Esophagus squamous epithelium (tissue), 5 donors: ENCODE measurements at places on chromosomes 12 and 14. TPM values are rescaled to one million over a fixed set of nuclear protein-coding genes. Genes with fewer than 3 reads are reported as not detected.

SALL2 gene
- 0.83 TPM for total RNA-seq

MYH6 gene
- total RNA-seq: not detected

- DNase-seq: no peak
- H3K4me1 ChIP-seq: no peaks in the 10 kb centered on the region
- H3K36me3 ChIP-seq: no peaks in the 10 kb centered on the region
These were observed 206.6 kb downstream of the MON2 start for GRCh38 chr12:62673028-62673815.

GRCh38 chr12:41908206-41908605 is 236.5 kb downstream of the GXYLT1 start:
- H3K36me3 ChIP-seq: no peaks in the 10 kb centered on the region
- no peak overlapping the region for H3K27ac ChIP-seq
- H3K27me3 ChIP-seq: no peaks in the 10 kb centered on the region
- no peak for DNase-seq
- H3K4me1 ChIP-seq: no peaks in the 10 kb centered on the region

DNA sequence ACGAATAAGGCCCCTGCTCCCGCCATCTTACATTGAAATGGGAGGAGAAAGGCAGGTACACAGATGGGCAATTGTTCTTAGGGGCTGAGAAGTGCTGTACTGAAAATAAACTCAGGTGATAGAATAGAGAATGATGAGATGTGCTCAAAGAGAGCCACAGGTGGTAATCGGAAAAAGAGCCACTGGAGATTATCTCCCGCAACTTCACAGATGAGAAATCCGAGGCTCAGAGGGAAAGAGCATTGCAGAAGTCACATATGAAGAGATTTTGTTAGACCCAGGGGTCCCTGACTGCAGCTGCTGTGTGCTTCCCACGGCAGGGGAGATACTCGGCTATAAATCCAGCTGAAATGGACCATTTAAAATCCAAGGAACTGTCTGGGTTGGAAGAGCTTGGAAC is 73.7 kb downstream of the PRIMA1 start:
- H3K27me3 ChIP-seq: peaks cover 22% of the 10 kb centered on the region
- DNase-seq: no peak
- H3K27ac ChIP-seq: no peak overlapping the region
- H3K36me3 ChIP-seq: no peaks in the 10 kb centered on the region

DNA sequence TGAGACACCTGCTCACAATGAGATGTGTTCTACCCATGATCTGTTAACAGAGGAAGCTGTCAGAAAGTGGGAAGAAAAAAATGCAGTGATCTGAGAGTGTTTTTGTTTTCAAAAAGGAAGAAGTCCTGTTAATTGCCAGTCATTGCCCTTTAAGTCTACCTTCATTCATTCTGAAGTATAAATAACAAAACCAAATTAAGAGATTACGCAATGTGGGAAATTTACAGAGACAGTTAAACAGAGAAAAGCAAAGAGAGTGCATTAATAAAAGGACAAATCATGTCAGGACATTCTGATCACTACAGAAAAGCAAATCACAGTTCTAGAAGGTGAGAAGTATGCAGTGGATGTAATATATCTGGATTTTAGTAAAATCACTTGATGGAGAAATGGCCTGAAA is 154.2 kb downstream of the NRXN3 start:
- no peaks in the 10 kb centered on the region for H3K4me1 ChIP-seq
- no peak for DNase-seq
- no peak overlapping the region for H3K27ac ChIP-seq
- H3K4me3 ChIP-seq: no peak overlapping the region
